Non-pigmented ciliary epithelial cell (primary cell): ENCODE measurements at places on chromosomes 16 and 17.

- DNase-seq = no peak
Measured at GRCh38 chr17:51481370-51481769, 221.0 kb downstream of the UTP18 start.

DNA sequence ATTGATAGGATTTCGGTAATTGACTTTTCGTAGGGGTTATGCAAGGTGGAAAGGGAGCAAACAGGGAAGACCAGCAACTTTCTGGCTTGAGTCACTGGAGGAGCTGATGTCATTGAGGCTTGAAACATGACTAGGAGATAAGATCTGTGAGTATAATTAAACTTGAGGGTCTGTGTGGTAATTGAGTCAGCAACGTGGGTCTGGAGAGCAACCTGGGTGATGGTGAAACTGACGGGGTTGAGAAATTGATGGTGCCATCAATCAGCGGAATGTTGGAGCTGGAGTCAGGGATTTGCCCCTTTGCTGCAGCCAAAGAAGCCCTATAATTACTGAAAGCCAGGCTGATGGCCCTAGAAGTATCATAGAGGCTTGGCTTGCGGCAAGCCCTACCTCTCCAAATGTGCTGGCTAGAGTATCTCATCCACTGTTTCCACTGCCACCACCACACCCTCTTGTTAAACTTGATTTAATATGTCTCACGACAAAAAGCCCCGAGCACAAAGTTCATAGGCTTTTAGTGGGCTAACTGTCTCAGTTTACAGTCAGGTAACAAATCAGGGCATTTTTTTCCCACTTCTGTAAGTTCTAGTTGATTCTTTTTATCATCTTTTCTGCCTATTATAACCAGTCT is 186.9 kb upstream of the ELAC2 start:
- DNase-seq = no peak

GRCh38 chr17:48335146-48335784 is 94.7 kb downstream of the SKAP1 start:
- no peak for DNase-seq

DNA sequence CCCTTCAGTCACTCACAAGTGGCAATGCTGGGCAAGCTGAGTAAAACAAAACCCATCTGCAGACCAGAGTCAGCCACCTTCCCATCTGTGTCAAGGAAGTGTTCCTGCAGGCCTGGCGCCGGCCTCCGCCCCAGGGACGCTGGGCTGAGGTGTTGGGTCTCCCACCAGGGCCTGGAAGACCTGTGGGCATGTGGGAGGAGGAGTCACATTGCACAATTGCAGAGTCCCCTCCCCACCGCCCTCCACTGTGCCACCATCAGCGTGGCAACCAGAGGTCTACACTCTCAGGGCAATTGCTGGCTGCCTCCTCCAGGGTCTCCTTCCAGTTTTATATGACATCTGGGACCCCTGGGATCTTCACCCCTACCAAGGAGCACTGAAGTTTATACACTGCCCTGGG is 3.0 kb upstream of the MYO15A start:
- no peak for DNase-seq

GRCh38 chr17:56020369-56020768 is 132.9 kb upstream of the ANKFN1 start:
- DNase-seq = no peak

DNA sequence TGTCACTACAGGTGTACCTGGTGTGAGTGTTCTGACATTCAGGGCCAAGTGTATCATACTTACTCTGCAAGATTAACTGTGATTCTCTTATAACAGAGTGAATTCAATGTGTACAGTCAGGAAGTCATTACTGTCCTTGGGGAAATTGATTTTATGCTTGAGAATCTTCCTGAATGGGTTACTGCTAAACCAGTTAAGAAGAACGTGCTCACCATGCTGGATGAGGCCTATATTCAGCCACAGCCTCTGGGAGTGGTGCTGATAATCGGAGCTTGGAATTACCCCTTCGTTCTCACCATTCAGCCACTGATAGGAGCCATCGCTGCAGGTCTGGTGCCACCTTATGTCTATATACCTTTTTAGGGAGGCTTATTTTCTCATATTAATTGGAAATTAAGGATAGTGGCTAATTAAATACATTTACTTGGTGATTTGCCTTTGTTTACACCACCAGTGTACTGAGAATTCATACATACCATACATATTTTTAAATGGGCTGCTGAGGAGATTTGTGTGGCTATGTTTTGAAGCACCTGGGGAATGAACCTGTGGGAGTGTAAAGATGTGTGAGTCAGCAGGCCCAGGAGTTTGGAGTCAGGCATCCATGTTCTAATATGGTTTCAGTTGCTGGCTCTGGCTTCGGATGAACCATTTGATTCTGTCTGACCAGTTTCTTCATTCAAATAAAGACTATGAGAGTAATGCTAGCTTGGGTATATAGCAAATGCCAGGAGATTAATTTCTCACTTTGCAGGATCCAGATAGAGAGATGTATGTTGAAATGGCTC is 3.1 kb downstream of the ALDH3A2 start:
- DNase-seq = no peak

GRCh38 chr17:40598619-40599467 is 33.6 kb upstream of the CCR7 start:
- DNase-seq = no peak
